ENCODE measurements at places on chromosomes 6 and 20.
A peak's percentile ranks its signal among the peaks of the same experiment; 100 is the strongest.

GRCh38 chr20:11549172-11550103, 368.3 kb upstream of the BTBD3 start:
- no peak for DNase-seq

DNA sequence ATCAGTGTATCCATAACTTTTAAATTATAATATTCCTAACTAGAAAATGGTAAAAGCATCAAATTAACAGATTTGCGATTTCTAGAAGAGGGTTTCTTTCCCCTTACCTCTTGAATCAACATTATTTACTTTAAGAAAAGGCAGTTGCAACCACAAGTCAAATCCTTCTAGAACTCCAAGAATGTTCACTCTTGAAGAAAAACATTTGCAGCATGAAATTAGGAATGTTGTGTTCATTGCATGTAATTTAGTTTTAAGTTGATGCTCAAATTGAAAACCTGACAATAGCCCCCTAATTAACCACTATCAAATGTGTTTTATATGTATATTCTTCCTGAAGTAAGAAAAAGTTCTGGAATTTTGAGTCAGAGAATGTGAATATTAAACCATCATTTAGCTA, 2.3 kb upstream of the REV3L start:
- no peak for DNase-seq

GRCh38 chr6:16493802-16494201, 255.4 kb downstream of the GMPR start:
- DNase-seq: no peak

- no peak for DNase-seq
Observed at GRCh38 chr6:160227038-160227768, 31.4 kb downstream of the SLC22A2 start.

DNA sequence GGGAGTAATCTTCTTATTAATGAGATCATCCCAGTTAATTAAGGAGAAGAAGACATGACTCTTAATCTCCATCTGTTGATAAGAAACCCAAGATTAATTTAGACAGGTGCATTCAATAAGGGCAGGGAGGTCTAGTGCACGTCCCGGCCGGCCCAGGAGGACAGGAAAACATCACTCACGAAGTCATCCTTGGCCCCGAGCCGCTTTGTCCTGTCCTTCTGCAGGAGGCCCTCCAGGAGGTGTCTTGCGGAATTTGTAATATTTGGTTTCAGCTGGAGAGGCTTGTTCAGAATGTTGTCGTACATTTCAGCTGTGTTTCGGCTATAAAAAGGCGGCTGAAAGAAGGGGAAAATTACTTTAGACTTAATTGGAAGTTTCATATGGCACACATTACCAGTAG, 118.4 kb upstream of the SLC2A12 start:
- DNase-seq: no peak

GRCh38 chr6:93496548-93496947, 77.2 kb upstream of the EPHA7 start:
- peak; percentile 7 for DNase-seq

DNA sequence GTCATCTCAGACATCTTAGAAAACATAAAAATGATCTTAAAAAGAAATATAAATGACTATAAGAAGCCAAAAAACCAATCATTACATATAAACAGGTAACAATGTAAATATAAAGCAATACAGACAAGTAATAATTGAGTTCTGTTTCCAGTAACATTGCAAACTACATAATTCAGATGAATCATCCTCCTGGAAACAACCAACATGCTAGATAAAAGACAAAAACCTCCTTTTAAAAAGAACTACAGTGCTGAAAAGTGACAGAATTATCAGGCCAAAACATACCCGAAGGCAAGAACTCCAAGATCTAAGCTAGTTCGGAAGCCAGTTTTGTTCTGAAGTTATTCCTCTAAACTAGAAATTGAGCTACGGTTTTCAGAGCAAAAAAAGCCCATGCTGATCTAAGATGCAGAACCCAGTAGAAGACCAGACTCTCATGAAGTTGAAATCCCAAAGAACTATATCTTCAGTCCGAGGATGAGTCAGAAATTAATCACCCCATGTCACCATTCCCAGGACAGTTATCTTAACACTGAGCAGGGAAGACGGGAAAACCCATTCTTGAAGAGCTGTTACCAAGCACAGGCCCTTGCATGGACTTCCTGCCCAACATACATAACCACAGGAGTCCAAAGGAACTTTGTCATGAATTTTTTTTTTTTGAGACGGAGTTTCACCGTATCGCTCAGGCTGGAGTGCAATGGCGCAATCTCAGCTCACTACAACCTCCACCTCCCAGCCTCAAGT, 9.8 kb downstream of the PGM3 start:
- no peak for DNase-seq

- peak; percentile 65 for DNase-seq
Observed at GRCh38 chr20:22562620-22563019, 21.8 kb downstream of the FOXA2 start.

- DNase-seq: no peak
Observed at GRCh38 chr20:20553541-20553940, 158.9 kb downstream of the RALGAPA2 start.

GRCh38 chr20:25054096-25054820, 3.7 kb downstream of the ACSS1 start:
- DNase-seq: no peak

DNA sequence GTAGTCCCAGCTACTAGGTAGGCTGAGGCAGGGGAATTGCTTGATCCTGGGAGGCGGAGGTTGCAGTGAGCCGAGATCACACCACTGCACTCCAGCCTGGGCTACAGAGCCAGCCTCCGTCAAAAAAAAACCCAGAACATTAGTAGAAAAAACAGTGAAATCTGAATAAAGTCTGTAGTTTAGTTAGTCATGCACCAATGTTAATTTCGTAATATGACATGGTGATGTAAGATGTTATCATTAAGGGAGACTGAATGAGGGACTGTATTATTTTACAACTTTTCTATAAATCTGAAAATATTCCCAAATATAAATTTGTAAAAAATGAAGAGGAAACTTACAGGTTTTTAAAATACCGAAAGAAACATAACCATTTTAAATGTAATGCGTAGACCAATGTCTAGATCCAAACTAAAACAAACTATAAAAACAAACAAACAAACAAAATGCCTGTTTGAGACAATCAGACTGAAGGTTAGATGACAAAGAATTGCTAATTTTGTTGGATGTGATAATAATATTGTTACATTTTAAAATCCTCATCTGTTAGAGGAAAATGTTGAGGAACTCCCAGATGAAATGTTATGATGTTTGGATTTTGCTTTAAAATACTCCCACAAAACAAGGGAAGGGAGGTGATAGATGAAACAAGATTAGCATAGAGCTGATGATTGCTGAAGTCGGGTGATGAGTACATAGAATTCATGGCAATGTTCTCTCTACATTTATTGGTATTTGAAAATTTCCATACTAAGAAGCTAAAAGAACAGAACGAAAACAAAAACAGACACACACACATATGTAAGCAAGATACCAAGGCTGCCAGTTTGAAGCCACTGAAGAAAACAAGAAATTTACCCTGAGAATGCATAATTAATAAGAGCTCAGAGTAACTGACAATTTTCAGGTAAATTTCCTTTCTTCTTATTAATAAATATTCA, 1.8 kb downstream of the GSTA4 start:
- no peak for DNase-seq

- DNase-seq: no peak
Observed at GRCh38 chr20:47465335-47466090, 36.2 kb upstream of the NCOA3 start.

- DNase-seq: no peak
Observed at GRCh38 chr20:36384022-36384619, 78.0 kb downstream of the DLGAP4 start.

- no peak for DNase-seq
Observed at GRCh38 chr6:21352131-21352530, 241.4 kb upstream of the SOX4 start.

- no peak for DNase-seq
Observed at GRCh38 chr6:96704713-96705112, 132.6 kb downstream of the GPR63 start.

DNA sequence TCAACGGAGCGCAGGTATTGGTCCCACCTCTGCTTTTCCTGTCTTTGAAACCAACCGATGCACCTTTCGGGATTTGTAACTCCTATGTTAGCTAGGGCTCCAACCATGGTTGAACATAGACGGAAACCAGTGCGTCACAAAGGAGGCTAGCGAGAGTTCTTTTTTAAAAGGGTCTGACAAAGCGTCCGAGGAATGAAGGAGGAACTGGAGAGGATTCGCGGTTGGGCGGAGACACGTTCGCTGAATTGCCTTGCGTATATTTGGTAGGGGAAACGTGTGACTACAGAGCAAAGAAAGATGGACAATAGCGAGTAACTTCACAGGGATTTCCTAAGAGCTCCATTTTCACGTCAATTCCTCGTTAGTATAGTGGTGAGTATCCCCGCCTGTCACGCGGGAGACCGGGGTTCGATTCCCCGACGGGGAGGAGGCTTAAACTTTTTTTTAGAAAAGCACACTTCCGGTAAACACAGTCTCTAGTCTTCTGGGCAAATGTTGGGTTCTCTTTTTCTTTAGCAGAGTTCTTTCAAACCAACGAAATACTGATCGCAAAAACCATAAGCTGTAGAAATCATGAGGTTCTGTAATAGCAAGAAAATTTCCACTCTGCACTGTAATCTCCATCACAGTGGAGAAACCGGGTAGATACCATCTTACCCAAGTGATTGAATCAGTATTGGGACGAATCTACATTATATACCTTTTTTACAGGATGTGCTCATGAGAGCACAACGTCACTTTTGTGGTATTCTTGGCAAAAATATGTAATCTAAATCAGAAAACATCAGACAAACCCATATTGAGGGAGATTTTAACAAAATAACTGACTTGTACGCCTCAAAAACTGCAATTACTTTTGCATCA, 6.6 kb upstream of the ZNF184 start:
- peak; percentile 78 for DNase-seq

DNA sequence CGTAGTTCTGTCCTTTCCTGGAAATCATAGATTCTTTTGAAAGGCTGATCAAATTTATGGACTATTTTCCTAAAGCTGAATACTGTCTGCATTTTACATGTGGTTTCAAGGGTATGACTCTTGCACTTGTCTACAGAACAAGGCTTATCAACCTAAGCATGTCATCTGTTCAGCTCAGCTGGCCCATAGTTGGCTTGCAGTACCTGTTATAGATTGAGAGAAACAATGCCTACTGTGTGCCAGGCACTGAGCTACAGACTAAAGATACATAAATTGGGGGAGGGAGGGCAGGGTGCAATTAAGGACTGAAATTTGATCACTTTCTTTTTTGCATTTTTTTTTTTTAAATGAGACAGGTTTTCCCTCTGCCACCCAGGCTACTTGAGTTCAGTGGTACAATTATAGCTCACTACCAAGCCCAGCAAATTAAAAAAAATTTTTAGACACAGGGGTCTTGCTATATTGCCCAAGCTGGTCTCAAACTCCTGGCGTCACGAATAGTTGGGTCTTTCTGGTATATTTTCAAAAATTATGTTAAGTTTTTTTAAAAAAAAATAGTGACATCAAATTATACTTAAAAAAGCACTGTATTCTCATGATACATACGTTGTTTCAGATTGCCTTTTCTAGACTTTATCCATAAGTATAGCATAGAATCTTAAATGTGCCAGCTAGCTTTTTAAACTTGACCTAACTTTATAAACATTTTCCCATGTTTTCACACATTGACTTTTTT, 52.2 kb downstream of the RREB1 start:
- no peak for DNase-seq

- DNase-seq: no peak
Observed at GRCh38 chr6:165804331-165805066, 141.5 kb upstream of the PDE10A start.

GRCh38 chr20:20872428-20872827, 160.0 kb upstream of the RALGAPA2 start:
- DNase-seq: peak; percentile 9

DNA sequence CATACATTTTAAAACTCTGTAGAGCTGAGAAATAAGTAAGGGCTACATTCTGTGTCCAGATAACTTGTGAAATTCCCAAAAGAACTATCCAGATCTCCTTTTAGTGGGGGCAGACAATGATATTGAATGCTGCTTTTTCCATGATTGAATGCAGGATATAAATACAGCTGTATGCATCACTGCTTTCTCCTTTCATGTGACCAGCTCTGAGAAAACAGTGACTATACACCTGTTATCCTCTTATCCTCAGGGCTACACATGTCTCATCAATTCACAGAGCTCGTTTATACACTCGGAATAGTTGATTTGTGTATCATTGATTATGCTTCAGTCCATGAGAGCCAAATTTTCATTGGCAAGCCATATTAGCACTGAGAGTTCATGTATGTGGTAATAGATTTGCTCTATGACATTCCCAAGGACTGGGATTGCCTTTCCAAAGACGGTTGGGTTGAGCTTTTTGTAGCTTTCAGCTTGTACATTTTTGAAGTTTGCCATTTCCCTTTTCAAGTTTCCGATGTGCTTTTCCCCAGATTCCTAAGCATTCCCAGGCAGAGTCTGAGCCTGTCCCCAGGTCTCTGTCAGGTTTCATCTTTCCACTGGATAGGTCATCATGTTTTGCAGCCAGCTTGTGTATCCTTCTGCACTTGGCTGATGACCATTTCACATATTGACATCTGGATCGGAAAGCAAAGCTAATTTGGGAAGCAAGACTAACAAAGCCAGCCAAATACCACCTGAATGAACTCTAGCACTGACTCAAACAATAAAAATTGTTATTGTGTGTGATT, 97.7 kb downstream of the RFX6 start:
- DNase-seq: no peak

DNA sequence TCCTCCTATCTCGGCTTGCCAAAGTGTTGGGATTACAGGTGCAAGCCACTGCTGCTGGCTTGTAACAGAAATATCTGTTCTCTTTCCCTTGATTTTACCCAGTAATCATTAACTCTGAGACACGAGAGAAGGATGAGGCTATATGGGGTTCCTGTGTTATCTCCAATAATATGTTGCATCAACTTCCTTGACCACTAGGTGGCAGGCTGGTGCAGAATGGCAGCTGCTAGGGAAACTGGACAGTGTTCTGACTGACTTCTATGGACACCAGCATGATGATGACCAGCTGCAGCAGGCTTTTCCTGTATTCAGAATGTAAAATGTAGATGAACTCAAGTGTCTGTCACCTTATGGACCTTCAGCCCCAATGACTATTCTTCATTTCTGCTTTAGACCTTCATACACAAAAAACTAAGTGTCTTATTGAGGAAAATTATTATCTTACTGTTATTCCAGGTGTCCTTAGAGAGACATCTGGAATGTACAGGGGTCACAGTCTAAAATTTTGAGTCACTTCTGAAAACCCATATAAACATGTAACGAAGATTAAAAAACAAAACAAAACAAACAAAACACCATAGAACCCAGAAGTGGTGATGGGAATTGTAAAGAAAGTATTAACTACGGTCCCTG, 20.4 kb upstream of the CD109 start:
- DNase-seq: peak; percentile 69

- no peak for DNase-seq
Observed at GRCh38 chr20:440148-440547, 22.2 kb downstream of the TBC1D20 start.

- peak; percentile 92 for DNase-seq
Observed at GRCh38 chr6:113596387-113597230, 260.5 kb upstream of the MARCKS start.

GRCh38 chr20:56945057-56945456, 316.0 kb downstream of the TFAP2C start:
- no peak for DNase-seq

- no peak for DNase-seq
Observed at GRCh38 chr6:142810952-142811514, 133.9 kb downstream of the HIVEP2 start.

Measured in NCI-H146 (cell line).